ENCODE measurements at places on chromosomes 2 and 18.

DNA sequence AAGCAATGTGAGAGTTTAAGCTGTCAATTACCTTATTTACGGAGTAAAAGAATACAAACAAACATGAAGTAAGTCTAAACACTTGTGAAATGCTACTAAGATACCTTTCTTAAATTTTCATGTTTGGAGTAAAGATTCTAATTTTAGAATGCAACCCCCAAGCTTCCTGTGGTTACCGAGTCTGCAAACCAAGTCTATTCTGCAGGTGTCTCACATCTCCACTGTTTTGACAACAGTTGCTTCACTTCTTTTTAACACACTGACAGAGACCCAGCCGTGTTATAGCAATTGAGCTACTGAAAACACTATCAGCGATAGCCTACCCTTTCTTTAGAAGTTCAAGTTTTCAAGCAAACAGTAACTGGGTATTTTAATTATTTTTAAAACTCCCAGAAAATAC lies 608.3 kb downstream of the ERBB4 start:
- DNase-seq: no peak

DNA sequence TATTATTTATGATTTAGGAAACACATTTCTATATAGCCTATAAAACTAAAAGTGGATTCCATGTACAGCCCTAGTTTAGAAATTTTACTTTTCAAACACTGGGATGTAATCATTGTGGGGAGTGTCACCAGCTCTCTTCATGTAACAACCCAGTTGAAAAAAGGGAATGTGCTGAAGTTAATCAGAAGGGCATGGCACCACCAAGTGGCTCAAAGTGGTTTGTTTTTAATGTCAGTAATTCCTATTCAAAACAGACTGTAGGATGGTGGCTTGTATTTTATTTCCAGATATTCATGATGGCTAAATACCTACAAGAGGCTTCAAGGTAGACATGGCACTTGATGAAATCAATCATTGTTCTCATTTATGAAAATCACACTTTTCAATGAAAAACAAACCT lies 58.1 kb upstream of the TMEM182 start:
- no peak for DNase-seq

GRCh38 chr2:224576088-224576715 lies 9.0 kb downstream of the CUL3 start:
- DNase-seq: no peak

- no peak for DNase-seq
Measured at GRCh38 chr18:45771587-45772480, 47.9 kb downstream of the SLC14A1 start.

GRCh38 chr2:42937171-42937875 lies 144.9 kb upstream of the HAAO start:
- no peak for DNase-seq

DNA sequence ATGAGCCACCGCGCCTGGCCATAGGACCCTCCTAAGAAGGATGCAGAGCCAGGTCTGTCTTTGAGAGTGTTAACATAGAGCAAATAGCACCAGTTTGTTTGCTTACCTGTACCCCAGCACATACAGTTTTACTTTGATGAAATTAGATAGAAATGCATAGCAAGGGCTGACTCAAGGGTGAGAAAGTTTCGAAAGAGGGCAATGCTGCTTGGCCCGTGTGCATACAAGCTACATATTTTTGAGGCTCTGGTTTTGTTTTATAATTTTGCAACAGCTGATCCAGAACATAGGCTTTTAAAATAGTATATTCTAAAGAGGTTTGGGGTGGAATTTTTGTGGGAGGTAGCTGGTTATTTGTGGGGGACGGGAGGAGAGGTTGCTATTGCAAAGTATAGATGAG lies 151.7 kb downstream of the MCFD2 start:
- no peak for DNase-seq

- no peak for DNase-seq
Measured at GRCh38 chr18:63319383-63320122, at the start of gene BCL2. Gene BCL2, minus strand, starts transcription at chr18:63319769.

DNA sequence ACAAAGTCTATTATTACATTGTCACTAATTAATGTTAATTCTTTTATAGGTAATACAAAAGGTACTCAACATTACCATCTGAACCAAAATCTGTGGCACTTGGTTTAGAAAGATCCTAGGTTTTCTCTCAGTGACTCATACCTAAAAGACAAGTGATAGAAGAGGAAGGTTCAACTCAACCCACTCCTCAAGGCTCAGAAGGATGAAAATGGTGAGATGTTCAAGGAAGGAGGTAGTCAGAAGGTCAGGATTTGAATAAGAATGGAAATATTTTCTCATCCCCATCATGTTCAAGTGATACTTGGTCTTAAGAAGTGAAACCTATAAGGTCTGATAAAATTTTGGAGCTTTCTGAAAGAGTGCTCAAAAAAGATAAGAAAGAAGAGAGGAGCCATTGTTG lies 86.4 kb upstream of the FBXO11 start:
- no peak for DNase-seq

DNA sequence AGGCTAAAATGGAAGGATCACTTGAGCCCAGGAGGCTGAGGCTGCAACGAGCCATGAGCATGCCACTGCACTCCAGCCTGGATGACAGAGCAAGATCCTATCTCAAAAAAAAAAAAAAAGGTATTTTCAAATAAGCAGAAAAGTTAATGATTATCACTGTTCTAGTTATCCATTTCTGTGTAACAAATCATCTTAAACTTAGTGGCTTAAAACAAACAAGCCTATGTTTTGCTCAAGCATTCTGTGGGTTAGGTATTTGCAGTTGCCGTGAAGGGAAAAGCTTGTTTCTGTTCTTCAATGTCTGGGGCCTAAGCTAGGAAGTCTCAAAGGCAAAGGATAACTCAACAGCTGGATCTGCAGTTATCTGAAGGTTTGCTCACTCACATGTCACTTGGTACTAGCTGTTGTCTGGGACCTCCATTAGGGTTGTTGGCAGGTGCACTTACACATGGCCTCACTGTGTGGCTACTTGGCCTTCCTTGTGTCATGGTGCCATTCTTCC lies 14.1 kb downstream of the MFF start:
- no peak for DNase-seq

DNA sequence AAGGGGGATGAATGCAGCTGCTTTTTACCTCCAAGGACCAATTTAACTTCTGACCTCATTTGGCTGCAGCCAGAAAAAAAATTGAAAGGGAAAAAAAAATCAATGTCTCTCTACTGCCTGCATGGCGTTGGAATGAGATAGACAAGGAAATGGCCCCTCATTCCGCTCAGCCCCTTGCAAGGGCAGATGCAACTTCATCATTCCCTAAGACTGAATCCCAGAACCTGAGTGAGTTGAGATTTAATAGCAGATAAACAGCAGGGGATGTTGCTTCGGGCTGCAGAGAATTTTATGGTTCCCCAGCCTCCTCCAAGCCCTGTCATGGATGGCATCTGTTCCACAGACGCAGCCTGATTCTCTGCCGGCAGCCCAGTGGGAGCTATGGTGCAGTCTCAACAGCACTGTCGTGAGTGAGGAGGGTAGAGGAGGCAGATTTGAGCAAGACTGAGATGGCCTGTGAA lies 49.0 kb downstream of the CAPN13 start:
- DNase-seq: no peak

DNA sequence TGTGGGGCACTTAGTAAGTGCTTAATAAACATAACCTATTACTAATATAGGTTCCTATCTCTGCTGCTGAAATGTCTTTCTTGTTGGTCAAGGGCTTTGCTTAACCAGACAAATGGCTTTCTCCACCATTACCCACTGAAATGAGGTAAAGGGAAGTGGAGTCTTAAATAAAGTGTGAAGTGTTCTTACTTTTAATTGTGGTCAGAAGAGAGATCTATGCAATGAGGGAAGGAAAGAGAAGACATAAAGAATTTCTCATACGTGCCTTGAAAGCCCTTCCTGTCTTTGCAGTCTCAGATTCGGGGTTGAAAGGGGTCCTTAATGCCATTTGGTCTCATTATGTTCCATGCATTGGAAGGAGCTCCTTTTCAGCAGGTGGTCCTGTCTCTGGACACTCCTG lies 6.9 kb upstream of the CXCR4 start:
- DNase-seq: no peak

GRCh38 chr2:135984199-135985017 lies 1.0 kb downstream of the DARS1 start:
- no peak for DNase-seq

DNA sequence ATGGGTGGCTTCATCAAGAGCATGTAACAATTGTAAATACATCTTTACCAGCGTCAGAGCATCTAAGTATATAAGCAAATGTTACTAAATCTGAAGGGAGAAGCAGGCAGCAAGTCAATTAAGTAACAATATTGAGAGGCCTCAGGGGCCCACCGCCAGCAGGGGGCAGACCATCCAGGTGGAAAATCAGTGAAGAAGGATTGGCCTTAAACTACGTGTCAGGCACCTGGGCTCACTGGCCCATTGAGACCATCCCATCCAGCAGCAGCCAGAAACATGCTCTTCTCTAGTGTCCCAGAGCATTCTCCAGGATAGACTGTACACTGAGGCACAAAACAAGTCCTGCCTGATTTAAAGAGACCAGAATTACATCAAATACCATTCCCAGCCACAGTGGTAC lies 96.2 kb upstream of the SNTG2 start:
- no peak for DNase-seq

DNA sequence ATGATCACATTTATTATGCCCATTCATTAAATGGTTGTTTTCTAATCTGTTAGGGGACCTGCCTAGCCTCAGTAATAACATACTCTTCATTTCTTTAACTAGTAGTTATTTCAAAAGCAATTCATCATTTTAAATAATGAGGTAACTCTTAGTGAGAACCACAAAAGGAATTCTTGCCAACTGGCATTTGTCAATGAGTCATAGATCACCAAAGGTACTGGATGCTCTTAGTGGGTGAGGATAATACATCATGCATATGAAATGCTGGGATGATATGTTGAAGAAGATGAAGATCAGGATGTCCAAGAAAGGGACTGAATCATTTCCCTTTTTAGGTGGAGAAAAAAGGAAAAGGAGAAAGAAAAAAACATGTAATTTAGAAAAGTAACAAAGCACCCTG lies 826.2 kb upstream of the DDX18 start:
- DNase-seq: no peak

DNA sequence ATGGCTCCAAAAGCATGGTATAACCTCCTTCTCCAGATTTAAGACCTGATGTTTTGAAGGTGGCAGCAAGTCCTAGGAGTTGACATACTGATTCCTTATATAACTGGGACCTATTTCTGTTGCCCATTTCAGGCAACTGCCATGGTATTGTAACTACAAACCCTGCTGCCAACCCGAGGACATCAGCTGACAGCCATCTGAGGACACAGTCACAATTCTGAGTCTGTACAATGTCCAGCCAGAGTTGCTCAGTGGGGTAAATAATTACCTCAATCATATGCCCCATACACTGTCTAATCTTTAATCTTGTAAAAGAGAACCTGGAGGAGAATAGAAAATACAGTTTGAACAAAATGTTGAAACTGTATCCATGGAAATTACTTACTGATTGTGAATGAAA lies 8.7 kb upstream of the GAREM2 start:
- DNase-seq: no peak

GRCh38 chr2:106843910-106844250 lies 42.1 kb downstream of the ST6GAL2 start:
- no peak for DNase-seq

- DNase-seq: no peak
Measured at GRCh38 chr2:232883116-232883721, 13.2 kb downstream of the SNORC start.

GRCh38 chr2:49175831-49176230 lies 21.5 kb upstream of the FSHR start:
- DNase-seq: no peak

GRCh38 chr2:46650556-46651001 lies 171.2 kb downstream of the TMEM247 start:
- no peak for DNase-seq
